ENCODE measurements at places on chromosomes 3 and 15. TPM values are rescaled to one million over a fixed set of nuclear protein-coding genes. Genes with fewer than 3 reads are reported as not detected.

DNA sequence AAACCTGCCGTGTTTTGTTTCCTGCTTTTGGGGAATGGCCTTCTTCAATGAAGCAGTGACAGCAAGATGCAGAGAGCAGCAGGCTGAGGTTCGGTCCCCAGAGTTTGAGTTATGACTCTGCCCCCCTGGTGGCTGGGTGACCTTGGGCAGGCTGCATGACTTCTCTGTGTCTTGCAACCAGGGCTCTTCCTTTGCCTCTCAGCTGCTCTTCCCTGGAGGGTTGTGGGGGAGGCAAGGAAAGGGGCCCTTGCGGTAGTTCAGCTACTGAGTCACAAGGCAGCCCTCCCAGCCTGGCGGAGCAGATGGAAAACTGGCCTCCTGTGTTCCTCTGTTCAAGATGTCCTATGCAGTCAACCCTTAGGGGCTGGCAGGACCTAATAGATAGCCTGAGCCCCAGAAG, 17.1 kb downstream of the CTXND1 start:
- DNase-seq = peak; percentile 44

- DNase-seq = no peak
Measured at GRCh38 chr3:195159117-195159813, 111.7 kb downstream of the XXYLT1 start.

GRCh38 chr3:177750436-177750835, 553.2 kb upstream of the TBL1XR1 start:
- DNase-seq = no peak

The LOXL1 gene
- total RNA-seq = 6.9 TPM

The BDH1 gene
- total RNA-seq = 180 TPM

Data from colonic mucosa (tissue), 4 donors.